ENCODE measurements at places on chromosomes 2 and 18. TPM values are rescaled to one million over a fixed set of nuclear protein-coding genes. Genes with fewer than 3 reads are reported as not detected.

DNA sequence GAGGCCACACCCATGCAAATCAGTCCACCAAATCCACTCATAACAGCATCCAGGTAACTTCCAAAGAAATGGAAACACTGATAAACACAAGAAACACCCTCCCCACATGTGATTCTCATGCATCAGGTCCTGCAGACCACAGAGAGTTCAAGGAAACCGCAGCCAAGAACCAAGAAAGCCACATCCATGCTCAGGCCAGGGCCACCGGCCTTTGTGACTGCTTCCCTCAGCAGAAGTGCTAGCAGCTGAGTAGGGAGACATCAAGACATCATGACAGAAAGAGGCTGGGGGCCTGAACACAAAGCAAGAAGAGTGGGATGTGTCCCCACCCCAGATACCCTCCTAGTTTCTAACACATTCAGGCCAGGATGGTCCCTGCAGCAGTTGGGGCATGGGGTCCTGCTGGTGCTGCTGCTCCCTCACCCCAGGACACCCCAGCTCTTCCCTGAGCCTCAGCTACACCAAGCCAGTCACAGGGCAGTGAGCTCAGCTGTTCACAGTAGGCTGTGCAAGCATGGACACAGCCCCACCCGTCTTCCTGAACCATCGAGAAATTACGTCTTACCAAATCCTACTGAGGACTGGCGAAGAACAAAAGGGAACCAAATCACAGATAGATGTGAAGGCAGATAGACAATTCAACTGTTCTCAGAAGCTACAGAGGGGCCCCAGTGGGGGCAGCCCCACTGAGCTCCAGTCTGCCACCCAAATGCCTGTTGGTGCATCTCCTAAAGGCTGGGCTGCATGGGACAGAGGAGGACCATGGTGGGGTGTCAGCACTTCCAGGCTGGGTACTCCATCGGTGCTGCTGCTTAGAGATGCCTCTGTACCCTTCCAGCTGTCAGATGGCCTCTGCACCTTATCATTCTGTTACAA is 60.9 kb downstream of the HDAC4 start:
- DNase-seq = peak; percentile 64

DNA sequence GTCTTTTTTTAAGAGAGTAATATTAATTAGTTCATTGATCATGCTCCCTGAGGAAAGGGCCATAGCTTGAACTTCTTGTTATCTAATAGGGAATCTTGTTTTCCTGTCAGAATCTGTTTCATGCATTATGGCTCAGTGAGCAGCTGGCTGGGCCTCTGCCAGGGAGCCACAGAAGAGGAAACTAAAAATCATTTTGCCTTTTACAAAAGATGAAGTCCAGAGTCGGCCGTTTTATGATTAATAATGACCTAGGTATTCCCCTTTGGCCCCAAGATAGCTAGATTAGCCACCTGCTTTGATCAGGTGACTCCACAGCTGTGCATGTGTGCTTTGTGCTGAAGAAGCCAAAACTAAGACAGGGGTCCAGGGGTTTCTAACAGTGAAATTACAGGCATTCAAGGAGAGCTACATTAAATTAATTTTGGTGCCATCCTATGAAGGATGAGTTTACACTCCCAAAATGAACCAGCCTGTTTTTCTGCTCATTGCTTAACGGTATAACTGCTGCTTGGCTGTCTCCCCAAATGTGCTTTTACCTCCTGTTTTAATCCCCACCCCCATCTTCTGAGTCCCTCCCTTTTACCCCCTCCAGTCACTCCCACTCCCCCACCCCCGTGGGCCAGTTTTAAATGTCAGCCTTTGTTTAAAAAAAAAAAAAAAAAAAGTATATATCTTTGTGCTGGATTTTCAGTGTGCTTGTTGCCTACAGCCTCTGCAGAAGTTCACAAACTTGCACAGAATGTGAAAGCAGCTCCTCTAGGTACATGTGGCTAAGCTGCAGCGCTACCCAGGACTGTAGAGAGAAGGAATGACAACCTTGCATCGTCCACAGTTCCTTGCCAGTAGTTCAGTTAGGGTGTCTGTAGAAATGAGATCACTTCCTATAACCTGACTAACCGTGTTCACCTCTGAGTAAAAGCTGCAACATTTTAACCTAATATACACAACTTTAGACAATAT is 93.1 kb downstream of the CABLES1 start:
- DNase-seq = no peak

- no peak for DNase-seq
These were observed 226.6 kb downstream of the NAPG start for GRCh38 chr18:10752382-10752781.

GRCh38 chr2:47360927-47361326 is 42.0 kb upstream of the MSH2 start:
- no peak for DNase-seq

DNA sequence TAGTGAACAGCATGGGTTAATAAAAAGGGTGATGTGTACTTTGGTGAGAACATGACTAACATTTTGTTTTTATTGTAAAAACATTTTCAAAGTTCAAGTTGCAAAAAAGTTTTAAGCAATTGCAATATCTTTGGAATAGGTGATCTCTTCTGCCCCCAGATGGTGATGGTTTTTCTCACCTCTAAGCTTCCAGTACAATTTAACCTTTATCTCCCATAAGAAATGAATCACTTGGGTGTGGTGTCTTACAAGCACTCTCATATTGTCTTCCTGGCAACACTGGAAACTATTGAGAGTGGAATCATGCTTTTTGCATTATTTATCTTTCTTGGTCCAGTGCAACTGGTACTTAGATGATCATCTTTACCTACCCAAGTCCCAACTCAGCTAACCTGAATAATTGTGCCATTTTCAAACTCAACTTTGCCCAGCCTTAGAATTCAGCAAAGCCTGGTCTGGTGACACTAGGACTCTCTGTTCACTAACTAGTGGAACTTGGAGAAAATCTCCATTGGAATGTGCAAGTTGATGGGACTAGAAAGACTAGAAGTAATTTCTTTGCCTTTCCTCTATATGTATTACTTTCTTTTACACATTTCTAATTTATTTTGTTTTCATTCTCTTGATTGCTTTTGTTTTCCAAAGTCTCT is 964.7 kb upstream of the ZEB2 start:
- DNase-seq = no peak

DNA sequence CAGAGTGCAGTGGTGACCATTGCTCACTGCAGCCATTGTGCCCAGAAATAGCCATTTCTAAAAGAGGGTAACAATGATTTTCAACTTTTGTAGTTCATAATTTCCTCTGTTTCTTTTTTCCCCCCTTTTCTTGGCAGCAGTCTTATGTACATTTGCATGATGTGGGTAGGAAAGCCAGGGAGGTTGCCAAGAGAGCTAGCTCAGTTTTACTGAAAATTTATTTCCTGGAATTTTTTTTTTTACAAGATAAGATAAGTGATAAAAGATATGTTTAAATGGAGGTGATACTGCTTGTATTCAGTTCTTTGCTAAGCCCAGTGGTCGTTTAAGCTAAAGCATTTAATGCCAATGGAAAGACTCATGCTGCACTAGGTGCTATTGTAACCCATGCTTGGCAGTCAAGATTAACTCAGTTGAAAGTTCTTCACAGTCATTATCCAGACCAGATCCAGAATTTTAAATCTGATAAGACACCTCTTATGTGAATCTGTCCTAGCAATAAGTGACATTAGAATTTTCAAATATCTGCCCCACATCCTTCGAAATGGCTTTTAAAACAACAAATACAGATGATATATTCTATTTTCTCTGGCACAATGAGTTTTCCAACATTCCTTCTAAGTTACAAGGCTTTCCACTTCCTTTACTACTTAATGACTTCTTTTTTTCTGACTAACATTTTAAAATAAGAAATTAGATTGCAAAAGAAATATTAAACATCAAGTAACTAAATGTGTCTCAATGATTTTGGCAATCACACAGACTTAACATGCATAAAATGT is 4.4 kb upstream of the ATP8B1 start:
- DNase-seq = no peak

The C1GALT1C1L gene
- 2.7 TPM for total RNA-seq

- no peak for DNase-seq
These were observed 17.4 kb downstream of the ASPRV1 start for GRCh38 chr2:69943843-69944525.

Measured in sigmoid colon (tissue), 7 donors.